ENCODE measurements at places on chromosomes 4 and X.

GRCh38 chr4:36282503-36283030 is 1.2 kb downstream of the DTHD1 start:
- DNase-seq: no peak

GRCh38 chr4:74933562-74934015 is 673 bp downstream of the PARM1 start:
- no peak for DNase-seq

DNA sequence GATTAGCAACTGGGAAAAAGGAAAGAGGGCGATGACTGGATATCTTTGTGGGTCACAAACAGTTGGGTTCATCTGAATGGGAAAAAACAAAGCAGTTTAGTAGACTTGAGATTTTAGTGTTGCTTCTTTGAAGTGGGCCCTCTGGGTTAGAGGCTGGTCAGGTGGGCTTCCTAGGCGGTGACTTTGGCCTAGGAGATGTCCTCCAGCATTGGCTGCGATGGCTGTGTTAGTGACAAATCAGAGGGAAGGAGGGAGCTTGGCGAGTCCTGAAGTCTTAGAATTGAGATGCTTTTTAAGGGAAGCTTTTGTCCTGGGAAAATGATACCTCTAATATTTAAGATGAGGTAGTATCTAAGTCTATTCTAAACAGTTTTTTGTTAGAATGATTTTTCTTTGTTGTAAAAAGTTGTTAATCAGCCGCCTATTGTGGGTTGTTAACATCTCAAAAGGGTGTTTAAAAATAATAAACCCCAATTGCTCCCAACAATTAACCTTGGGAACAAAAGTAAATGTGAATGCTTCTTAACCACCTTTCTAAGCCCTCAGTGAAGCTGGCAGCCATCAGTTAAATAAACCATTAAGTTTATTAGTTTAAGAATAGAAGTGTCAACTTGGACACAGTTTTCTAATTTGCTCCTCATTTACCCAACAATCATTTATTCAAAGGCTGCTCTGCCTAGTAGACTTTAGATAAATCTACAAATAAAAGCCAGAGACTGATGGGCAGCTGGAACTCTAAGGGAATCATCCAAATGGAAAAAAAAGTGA is 31.7 kb downstream of the DLG3 start:
- no peak for DNase-seq

GRCh38 chr4:70192895-70193294 is 2.6 kb upstream of the ODAM start:
- no peak for DNase-seq

- no peak for DNase-seq
Observed at GRCh38 chr4:177229331-177229730, 80.3 kb upstream of the NEIL3 start.

GRCh38 chrX:125287282-125287681 is 32.4 kb upstream of the TEX13C start:
- no peak for DNase-seq

GRCh38 chr4:156330436-156331031 is 376.9 kb upstream of the CTSO start:
- DNase-seq: no peak

DNA sequence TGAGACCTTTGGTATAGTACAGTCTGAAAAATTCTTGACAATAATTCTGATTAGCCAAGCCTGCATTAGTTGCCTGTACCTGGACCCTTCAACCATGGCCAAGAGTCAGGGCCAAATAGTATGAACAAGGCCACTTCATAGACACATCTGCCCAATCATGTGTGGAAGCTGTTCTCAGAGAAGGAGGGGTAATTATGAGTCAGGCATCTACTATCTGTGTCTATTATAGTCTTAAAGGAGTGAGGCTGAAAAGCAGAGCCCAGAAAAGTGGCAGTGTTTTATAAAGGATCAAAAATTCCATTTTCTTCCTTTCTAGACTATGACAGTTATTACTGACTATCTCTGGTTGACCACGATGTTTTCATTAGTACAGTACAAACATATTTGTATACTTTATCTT is 5.0 kb upstream of the ADGRL3 start:
- no peak for DNase-seq

- no peak for DNase-seq
Observed at GRCh38 chr4:185394568-185395237, 1.0 kb downstream of the LRP2BP start.

DNA sequence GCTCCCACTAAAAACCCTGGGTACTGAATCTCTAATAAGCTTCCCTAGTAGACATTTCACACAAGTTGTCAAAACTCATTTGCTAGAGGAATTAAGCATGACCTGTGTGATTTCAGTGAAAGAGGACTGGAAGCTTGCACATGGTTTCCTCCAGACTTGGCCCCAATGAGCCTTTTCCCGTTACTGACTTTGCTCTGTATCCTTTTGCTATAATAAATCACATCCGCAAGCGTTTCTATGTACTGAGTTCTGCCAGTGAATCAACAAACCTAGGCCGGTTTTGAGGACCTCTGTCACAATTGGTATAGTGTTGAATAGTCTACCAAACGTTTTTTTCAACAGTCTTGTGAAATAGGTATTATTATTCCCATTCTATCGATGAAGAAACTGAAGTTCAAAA is 8.2 kb downstream of the ATP11C start:
- DNase-seq: no peak

DNA sequence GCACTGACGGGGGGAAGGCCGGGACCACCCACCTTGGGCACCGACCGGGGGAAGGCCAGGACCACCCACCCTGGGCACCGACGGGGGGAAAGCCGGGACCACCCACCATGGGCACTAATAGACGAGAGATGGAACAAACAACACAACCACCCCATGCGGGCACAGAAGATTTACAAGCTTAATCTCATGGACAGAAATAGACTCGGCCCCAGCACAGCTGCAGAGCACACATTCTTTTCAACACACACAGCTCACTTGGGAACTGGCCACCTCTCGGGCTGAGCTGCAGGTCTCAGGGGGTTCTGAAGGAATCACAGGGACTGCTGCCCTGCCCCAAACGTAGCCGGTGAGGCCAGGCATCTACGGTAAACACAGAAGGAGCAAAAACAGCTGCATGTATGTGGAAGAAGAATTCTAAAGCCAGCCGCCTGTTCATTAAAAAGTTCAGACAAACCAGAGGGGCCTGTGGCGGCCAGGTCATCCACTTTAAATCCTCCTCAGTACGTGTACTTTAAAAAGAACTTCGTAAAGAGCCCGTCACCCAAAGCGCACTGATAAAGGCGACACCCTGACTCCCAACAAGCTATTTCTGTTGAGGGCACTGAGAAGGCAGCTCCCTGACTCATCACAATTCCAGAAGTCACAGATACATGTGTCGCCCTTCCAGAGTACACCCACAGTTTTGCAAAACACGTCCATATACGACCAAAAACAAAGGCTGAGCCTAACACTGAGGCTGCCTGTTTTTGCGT is 17.7 kb downstream of the PPP2R3B start:
- DNase-seq: no peak
